ENCODE measurements at places on chromosomes 3 and 15. TPM values are rescaled to one million over a fixed set of nuclear protein-coding genes. Genes with fewer than 3 reads are reported as not detected.

- DNase-seq, result no peak
Observed at GRCh38 chr3:196640297-196641018, 964 bp downstream of the NRROS start.

- DNase-seq, result no peak
Observed at GRCh38 chr3:65128346-65128745, 440.5 kb upstream of the ADAMTS9 start.

GRCh38 chr3:52090933-52091468 is 34.6 kb upstream of the DUSP7 start:
- no peak for DNase-seq

DNA sequence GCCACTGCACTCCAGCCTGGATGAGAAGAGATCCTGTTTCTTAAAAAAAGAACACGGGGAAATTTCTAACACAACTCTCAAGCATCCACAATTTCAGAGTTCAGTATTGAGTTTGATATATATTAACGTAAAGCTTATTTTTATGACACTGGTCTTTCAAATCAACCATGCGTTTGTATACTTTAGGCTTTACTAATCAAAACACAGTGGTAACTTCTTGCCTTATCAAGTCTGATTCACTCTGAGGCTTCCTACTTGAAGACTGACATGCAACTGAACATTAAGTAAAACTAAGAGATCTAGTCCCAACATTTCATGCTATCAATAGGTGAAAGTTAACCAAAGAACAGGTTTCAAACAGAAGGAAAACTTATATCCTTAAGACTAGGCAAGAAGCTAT is 46.7 kb downstream of the PRTG start:
- DNase-seq, result no peak

- no peak for DNase-seq
Observed at GRCh38 chr15:85440451-85440850, 60.0 kb downstream of the AKAP13 start.

- DNase-seq, result no peak
Observed at GRCh38 chr3:23485922-23486321, 282.8 kb downstream of the UBE2E2 start.

- no peak for DNase-seq
Observed at GRCh38 chr3:4561661-4562060, 68.5 kb downstream of the ITPR1 start.

DNA sequence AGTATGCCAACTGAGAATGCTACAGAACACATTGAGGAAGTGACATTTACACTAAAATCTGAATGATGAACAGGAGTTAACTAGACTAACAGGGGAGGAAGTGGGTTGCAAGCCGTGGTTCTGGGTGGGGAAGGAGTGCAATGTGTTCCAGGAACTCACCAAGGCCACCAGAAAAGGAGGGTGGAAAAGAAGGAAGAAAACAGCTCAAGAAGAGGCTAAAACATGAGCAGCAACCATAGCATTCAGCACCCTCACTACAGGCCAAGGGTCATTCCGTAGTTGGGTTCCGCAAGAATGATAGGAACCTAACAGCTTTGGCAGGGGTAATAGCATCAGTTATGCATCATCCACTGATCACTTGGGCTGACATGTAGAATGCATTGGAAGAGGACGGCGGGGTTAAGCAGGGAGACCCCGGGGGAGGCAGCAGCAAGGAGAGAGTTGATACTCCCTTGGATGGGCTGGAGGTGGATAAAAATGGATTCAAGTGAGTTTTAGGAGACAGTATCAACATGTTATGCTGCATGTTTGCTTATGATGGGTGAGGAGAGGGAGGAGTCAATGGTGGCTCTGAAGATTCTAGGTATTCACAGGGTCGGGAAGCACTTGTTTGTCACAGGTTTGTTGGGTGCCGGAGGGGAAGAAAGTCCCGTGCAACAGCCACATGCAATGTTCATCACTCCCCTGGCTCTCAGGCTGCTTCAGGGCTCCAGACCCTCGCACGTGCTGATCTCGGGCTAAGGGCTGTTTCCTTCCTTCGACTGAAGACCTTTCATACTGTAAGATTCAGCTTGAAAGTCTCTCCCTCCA is 53.2 kb downstream of the LIPC start:
- DNase-seq, result no peak

GRCh38 chr3:40718681-40719080 is 193.9 kb downstream of the ZNF621 start:
- DNase-seq, result no peak

- DNase-seq, result peak; percentile 77
Observed at GRCh38 chr15:60374628-60375081, 23.1 kb downstream of the ANXA2 start.

DNA sequence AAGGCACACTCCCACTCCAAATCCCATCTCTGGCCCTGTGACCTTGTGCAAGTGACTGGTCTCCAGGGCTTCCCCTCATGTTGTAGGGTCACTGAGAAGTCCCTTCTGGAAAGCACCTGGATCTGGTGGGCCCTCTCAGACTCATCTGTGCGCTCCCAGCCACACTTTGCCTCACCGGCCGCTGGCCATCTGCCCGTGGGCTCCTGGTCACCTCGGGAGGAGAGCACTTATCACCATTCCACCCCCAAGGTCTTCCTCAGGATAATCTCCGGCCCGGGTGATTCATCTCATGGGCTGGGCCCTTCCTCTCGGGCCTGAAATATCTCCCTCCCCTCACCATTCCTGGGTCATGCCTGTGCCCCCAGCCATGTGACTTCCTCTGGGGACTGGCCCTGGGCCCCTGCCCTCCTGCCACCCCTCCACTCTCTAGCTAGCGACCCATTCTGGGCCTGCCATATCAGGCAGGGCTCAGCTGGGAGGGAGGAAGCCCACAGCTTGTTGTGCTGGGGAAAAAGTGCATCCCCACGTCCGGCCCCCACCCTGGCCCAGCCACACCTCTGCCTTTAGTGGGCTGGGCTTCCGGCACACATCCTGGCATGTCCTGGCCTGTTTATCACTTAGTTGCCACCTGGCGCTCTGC is 10.6 kb upstream of the WNT7A start:
- DNase-seq, result no peak

GRCh38 chr15:40029979-40030893 is 8.7 kb downstream of the SRP14 start:
- DNase-seq, result peak; percentile 40

DNA sequence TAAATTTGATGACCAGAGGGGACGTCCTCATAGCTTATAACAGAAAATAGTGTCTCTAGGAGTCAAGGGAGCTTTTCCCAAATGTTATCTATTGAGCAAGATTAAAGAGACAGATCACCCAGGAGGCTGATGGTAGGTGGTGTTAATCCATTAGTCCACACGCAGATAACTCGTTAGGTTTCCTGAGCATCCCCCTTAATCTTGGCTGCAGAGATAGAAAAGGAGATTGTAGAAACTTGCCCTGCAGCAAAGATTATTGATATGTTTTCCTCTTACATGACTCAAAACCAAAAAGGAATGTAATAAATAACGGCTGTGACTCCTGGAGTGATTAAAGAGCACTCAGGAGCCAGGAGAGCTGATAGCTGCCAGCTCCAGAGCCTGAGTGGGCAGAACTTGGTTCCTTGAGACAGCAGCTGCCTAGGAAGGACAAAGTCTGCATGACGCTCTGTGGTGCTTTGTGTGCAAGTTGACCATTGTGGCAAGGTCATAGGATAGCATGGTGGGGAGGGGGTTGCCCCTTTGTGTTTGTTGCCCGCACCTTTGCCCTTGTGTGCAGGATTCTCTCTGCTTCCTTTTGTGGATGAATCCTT is 234.8 kb downstream of the PTPRG start:
- DNase-seq, result no peak

DNA sequence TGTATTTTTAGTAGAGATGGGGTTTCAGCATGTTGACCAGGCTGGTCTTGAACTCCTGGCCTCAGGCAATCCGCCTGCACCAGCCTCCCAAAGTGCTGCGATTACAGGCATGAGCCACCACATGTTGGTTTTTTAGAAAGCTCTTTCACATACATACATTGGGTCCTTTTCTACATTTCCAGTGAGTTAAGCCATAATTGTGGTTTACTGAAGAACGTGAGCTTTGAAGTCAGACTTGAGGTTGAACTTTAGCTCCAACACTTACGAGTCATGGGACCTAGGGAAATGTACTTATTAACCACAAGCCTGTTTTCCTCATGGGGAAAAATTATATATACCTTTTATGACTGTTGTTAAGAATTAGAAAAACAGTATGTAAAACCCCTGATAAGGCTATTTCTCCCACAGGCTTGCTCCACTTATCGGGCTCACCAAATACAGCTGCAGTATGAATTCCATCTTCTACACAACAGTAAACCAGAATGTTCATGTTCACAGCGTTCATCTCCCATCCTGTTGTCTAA is 39.0 kb downstream of the GPR160 start:
- DNase-seq, result no peak

- DNase-seq, result no peak
Observed at GRCh38 chr3:114155370-114155821, 23.5 kb downstream of the DRD3 start.

GRCh38 chr15:70093481-70094319 is 4.0 kb downstream of the TLE3 start:
- DNase-seq, result peak; percentile 79

- DNase-seq, result no peak
Observed at GRCh38 chr15:86077070-86077469, 2.6 kb upstream of the AGBL1 start.

DNA sequence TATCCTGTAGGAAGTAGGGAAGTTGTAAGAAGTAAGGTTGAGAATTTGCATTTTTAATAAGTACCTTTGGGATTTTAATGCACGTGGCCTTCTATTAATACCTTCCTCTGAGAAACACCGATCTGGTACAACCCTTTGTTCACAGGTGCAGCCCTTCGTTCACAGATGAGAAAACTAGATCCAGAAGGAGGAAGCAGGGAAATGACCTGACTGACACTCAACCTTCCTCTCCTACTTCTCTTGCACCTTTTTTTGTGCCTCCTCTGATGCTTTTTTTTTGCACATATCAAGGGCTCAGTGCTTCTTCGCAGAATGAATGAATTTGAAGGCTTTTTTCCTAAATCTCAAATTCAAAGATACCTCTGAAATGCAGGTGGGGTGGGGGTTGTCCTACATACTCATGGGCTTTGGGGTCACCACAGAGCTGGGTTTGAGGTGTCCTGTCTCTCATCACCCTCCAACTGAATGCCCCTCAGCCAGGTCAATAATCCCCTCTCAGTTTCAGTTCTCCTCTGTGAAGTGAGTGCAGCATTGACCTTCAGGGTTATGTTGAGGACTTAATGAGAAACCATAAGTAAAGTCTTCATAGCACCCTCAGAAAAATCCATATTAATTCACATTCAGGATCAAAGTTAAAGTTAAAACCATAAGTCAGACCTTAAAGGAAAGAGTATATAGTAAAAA is 161.5 kb upstream of the CTNNB1 start:
- DNase-seq, result no peak

DNA sequence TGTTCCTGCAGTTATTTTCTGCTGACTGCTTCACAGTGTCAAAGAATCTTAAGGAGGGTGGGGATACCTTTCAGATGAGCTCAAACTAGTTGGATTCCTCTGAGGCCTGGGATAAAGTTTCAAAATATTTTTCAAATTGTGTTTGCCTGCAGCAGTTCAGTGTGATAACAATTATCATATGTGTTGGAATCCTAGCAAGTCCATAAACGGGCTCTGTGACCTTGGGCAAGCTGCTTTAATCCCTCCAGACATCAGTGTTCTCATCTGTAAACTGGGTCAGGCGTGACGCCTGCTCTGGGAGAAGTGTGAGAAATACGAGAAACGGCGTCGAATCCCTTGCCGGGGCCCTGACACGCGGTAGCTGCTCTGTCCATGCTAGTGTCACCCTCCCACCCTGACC is 153.5 kb downstream of the UACA start:
- no peak for DNase-seq

GRCh38 chr15:37016231-37016630 is 84.1 kb downstream of the MEIS2 start:
- no peak for DNase-seq

DNA sequence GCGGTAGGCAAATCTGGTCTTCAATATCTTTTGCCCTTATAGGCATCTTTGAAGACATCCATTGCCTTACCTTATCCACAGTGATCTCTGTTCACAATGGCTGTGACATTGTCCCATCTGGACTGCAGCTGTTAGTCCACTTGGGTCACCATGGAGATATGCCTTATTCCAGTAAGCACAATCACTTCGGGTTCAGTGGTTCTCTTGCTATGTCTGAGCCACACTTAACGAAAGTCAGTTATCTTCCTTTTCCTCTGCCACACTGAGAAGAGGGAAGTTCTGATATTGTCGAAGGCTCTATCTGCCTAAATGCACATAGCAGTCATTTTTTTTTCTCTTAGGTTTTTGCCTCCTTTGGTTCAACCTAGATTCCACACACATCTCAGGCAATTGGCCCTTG is 119.0 kb upstream of the SATB1 start:
- DNase-seq, result no peak

GRCh38 chr3:171430530-171430929 is 29.7 kb downstream of the TNIK start:
- DNase-seq, result no peak

DNA sequence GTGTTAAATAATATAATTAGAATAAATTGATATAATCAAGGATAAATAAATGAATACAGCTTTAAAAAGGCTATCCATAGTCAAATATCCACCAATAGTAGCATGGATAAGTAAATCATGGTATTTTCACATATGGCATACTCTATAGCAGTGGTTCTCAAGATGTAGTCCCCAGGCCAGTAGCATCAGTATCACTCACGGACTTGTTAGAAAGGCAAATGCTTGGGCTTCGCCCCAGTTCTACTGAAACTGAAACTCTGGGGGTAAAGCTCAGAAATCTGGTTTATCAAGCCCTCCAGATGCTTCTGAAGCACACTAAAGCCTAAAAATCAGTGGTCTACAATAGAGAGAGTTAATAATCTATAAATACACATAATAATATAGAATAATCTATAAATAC is 261.6 kb upstream of the TTC14 start:
- DNase-seq, result no peak

Gene MORC1
- total RNA-seq, result not detected

Gene UROC1
- not detected for total RNA-seq

Gene ETV5
- 18.6 TPM for total RNA-seq

Gene ZNF660
- total RNA-seq, result not detected

Gene CCR3
- 0.64 TPM for total RNA-seq

Gene SAMD7
- not detected for total RNA-seq

Gene IL5RA
- 0.23 TPM for total RNA-seq

Gene DNAJA4
- total RNA-seq, result 1.1 TPM

Gene CYP8B1
- total RNA-seq, result not detected

Gene ANKRD34C
- total RNA-seq, result not detected

Data from Caco-2 (cell line).